Stimulated activated CD4-positive, alpha-beta T cell treated with anti-CD3 and anti-CD28 coated beads, Interleukin-1b, Interleukin-23, amount 100 ng/mL, for 24 hours (primary cell): ENCODE measurements at places on chromosomes 2 and 18.
A peak's percentile ranks its signal among the peaks of the same experiment; 100 is the strongest.

- no peak for DNase-seq
These were observed 787.9 kb upstream of the RAB6C start for GRCh38 chr2:129191530-129191929.

- DNase-seq = no peak
These were observed 632.9 kb upstream of the CELF4 start for GRCh38 chr18:38198526-38198925.

DNA sequence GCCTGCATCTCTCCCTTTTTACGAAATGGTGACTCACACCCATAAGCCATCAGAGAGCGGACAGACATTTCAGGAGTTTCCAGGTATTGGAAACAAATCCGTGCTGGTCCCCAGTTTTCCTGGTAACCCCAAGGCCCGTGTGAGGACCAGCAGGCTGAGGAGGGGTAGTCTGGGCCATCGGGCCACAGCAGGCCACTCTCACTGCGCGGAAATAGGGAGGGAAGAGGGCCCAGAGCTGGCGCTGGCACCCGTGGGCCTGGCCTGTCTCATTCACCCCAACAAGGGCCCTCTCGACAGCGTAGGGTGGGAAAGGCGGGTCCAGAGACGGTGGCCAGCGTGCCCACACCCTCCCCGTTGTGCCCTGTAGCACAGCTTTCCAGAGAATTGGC lies 13.7 kb upstream of the FAHD2A start:
- no peak for DNase-seq

GRCh38 chr2:120798567-120799247 lies 63.0 kb downstream of the GLI2 start:
- DNase-seq = no peak

- no peak for DNase-seq
These were observed 105.6 kb upstream of the CTDP1 start for GRCh38 chr18:79573921-79574491.

GRCh38 chr2:174666312-174666711 lies 68.7 kb upstream of the WIPF1 start:
- no peak for DNase-seq

GRCh38 chr2:220127876-220128275 lies 500.4 kb downstream of the SLC4A3 start:
- no peak for DNase-seq

GRCh38 chr18:25351777-25352628 lies at the start of gene ZNF521:
TSS of gene ZNF521 (minus strand) at chr18:25352166. CDS start at chr18:25350946, 1,220 bp downstream.
- peak; percentile 16 for DNase-seq

DNA sequence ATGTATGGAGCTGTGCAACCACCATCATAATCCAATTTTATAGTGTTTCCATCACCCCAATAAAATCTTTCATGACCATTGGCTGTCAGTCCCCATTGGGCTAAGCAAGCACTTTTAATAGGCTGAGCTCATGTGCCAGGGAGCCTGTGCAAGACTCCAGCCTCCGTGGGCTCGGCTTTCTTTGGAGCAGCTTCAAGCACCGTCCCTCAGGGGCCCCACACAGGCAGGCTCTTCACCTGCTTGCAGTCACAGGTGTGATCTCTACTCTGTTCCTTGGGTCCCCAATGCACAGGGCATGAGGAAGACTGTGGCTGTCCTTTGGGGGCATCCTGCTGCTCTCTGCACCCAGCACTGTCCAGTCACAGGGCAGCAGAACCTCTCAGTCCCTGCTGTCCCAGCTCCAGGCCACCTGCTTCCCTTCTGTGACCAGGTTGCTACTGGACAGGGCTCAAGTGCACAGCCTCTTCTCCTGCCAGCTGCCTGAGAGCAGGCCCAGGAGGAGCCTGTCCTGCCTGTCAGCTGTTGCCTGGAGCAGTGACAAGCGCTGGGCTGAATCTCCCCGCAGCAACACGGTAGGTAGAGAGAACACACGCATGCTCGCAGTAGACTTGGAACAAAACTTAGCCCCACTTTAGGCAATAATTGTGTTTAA lies 40.7 kb upstream of the TMEM131 start:
- no peak for DNase-seq

GRCh38 chr2:105498281-105498846 lies 99.5 kb upstream of the FHL2 start:
- DNase-seq = no peak

- DNase-seq = no peak
These were observed 108.2 kb downstream of the TDRD15 start for GRCh38 chr2:21231985-21232384.

GRCh38 chr2:8412082-8412481 lies 269.8 kb upstream of the ID2 start:
- DNase-seq = no peak

- DNase-seq = peak; percentile 6
These were observed 65.7 kb upstream of the PARD3B start for GRCh38 chr2:204479557-204479956.

DNA sequence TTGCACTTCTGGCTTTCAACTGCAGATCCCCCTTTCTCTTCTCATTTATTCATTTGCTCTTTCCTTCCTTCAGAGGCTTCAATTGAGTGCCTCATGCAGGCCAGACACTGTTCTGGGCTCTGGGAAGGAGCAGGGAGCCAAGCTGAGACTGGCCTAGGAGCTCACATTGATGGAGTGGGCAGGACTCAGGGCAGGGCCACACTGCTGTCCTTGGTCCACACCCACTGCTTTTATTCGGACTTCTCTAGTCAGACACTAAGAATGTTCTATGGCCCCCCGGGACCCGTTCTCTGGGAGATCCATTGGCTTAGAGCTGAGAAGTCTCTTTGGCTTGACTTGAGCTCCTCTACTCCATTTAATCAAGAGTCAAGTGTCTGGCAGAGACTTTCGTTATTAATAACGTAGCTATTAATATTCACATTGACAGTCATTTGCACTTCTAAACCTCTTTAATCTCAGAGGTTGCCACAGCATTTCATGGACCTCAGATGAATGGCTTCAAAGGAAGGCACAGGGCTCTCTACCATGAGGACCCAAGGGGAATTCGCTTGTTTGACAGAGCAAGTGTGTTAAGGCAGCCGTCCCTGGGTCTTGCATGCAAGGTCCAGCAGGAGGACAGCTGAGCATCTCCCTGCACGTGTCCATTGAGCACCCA lies 20.1 kb downstream of the SH3RF3 start:
- DNase-seq = no peak

GRCh38 chr2:239530749-239531316 lies 130.0 kb upstream of the HDAC4 start:
- no peak for DNase-seq

GRCh38 chr2:220226546-220226945 lies 599.1 kb downstream of the SLC4A3 start:
- DNase-seq = no peak

DNA sequence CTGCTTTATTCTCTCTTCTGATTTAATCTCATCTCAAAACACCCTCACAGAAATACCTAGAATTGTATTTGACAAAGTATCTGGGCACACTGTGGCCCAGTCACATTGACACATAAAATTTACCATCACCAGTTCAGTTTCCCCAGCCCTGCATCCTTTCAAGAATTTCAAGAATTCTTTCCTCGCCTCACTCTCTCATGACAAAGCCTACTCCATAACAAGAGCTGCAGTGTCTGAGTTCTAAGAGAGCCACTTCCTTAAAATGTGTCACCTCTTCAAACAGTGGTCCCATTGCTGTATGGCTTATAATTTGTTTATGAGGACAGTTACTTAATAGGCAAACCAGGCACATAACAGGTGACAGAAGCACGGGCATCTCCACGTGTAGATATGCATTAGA lies 90.9 kb upstream of the STK39 start:
- DNase-seq = no peak

GRCh38 chr2:161116509-161116908 lies 43.7 kb upstream of the TANK start:
- DNase-seq = no peak

- DNase-seq = no peak
These were observed 143.6 kb downstream of the AFF3 start for GRCh38 chr2:99998651-99999320.

DNA sequence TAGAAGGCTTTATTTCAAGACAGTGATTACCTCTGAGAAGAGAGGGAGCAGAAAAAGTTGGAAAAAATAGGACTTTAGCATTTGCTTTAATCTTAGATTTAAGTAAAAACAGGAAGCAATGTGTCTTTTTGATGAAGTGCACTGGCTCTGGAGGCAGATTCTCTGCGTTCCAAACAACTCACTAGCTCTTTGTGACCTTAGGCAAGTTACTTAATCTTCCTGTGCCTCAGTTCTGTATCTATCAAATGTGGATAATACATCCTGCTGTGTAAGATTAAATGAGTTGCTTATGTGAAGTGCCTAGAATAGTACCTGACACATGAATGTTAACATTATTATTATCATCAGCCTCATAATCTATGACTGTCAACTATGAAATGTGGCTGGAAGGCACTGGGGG lies 42.3 kb downstream of the RPRD1A start:
- DNase-seq = no peak

- DNase-seq = no peak
These were observed 238.4 kb upstream of the CXCR4 start for GRCh38 chr2:136356125-136357006.

GRCh38 chr2:182047544-182047943 lies 61.9 kb downstream of the PPP1R1C start:
- no peak for DNase-seq
